H1 (cell line): ENCODE measurements at places on chromosomes 2 and 18. TPM values are rescaled to one million over a fixed set of nuclear protein-coding genes. Genes with fewer than 3 reads are reported as not detected.

Gene ACVR1C
- 0.40 and 0.52 TPM in 2 replicates for total RNA-seq

Gene ESCO1
- total RNA-seq, result 44.6 and 48.3 TPM in 2 replicates

Gene NETO1
- total RNA-seq, result 19.3 and 22.3 TPM in 2 replicates

Gene CRACDL
- 0.07 and 0.50 TPM in 2 replicates for total RNA-seq

Gene GLB1L
- 3.2 and 3.7 TPM in 2 replicates for total RNA-seq

Gene GPR35
- 0.29 TPM in 1 of 2 replicates, not detected in the other for total RNA-seq

Gene ATP6V1B1
- not detected in 2 replicates for total RNA-seq

Gene GLI2
- 46.9 and 49.8 TPM in 2 replicates for total RNA-seq

Gene MAP3K19
- not detected in 2 replicates for total RNA-seq

Gene COL3A1
- 0.07 TPM in 1 of 2 replicates, not detected in the other for total RNA-seq

Gene GBX2
- 0.89 and 1.2 TPM in 2 replicates for total RNA-seq

DNA sequence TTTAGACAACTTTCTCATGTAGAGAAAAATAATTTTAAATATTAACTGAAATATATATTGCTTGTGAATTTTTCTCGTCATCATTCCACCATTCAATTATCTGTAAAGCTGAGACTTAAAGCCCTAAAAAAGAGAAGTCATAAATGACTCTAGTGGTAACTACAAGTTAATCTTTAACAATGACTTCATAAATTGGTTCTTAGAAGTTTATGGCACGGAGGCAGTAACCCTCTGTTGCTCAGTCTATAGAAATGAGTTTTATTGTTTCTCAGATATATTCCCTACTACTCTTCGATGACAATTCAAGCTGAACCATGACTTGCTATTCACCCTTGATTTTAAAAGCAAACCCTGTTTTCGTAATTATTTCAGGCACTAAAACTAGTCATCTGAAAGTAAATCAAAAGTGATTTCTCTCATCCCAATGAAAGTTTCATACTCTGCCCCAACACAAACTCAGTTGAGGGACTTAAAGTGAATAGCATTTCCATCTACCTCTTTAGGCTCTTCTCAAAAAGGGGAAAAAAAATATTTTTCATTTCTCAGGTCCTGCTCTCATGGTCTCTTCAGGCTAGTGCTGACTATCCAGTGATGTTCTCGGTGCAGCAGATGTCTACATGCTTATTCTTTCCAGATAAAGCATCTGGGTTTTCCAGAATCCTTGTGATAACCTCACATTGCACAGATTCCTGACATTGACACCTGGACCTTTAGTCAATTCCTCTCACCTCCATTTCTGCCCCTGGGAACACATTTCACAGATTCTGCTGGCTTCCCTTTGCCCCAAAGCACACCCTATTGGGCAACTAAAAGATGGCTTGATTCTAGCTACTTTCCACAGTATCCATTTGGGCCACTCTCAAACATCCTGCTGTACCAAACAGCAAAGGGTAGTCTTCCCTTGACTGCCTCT, 207.8 kb upstream of the LRATD1 start:
- H3K4me1 ChIP-seq, result no peaks in the 10 kb centered on the region
- H3K4me3 ChIP-seq, result no peak overlapping the region
- DNase-seq, result no peak
- no peaks in the 10 kb centered on the region for H3K36me3 ChIP-seq

- no peaks in the 10 kb centered on the region for H3K4me1 ChIP-seq
- H3K27me3 ChIP-seq, result no peaks in the 10 kb centered on the region
- H3K36me3 ChIP-seq, result no peaks in the 10 kb centered on the region
- no peak for DNase-seq
Measured at GRCh38 chr18:48776641-48777025, 174.1 kb downstream of the SMAD7 start.

DNA sequence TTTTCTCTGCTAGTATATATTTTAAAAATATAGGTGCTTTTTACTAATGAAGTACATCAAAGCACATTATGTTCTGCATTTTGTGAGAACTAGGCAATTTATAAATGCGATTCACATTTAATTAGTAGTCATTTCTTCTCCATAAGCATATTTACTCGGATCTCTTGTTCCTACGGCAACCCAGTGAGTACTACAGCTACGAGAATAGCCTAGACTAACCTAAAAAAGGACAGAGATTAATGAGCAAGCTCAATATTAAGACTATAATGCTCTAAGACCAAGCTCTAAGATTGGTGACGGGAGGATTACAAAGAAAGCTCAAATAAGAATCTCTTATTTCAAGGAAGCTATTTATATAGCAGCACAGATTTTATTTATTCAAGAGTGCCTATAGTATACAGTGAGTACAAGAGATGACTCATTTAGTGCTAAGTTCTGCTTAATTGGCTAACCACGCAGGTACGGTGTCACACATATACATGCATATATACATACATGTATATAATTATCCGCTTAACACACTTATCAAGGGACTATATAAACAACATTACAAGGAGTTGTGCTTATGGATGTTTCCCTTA, 364.7 kb downstream of the GPD2 start:
- DNase-seq, result no peak
- H3K27me3 ChIP-seq, result no peaks in the 10 kb centered on the region
- no peaks in the 10 kb centered on the region for H3K4me1 ChIP-seq
- H3K4me3 ChIP-seq, result no peak overlapping the region

GRCh38 chr2:157790780-157791179, 85.3 kb downstream of the ACVR1 start:
- no peaks in the 10 kb centered on the region for H3K27me3 ChIP-seq
- no peak overlapping the region for H3K27ac ChIP-seq
- H3K4me3 ChIP-seq, result no peak overlapping the region
- H3K36me3 ChIP-seq, result no peaks in the 10 kb centered on the region

DNA sequence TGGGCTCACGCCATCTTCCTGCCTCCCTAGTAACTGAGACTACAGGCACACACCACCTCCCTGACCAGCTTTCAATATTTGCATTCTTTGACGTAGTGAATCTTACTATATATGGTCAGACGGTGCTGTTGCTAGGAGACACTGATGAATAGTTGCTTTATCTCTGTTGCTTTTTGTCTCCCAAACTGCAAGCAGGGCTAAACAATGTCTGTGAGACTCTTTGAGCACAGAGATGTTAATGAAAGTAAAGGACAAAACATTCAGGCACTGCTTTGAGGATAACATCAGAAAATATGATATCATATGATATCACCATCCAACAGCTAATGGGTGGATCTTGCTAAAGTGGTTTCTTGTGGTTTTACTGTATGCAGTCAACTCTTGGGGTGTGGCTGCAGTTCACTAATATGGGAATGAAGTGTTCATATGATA, 43.0 kb downstream of the EMILIN2 start:
- H3K36me3 ChIP-seq, result no peaks in the 10 kb centered on the region
- no peak for DNase-seq
- no peak overlapping the region for H3K27ac ChIP-seq
- H3K4me1 ChIP-seq, result no peaks in the 10 kb centered on the region

DNA sequence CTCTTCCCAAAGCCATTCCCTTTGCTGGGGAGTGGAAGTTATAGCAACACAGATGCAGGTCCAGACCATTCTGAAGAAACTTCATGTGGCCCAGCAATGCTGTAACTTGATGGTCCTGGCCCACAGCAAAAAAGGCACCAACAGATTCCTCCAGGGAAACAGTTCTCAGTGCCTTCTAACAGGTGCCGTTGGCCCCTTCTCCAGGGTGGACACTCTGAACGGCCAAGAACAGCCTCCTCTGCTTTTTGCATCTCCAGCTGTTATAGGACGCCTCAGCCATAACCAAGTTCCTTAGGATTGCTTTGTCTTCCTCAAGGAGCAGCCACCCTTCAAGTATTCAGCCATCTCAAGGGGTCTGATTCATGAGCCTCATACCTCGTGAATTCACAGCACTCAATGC, 38.0 kb downstream of the MARCO start:
- no peak for DNase-seq
- no peak overlapping the region for H3K4me3 ChIP-seq
- H3K36me3 ChIP-seq, result no peaks in the 10 kb centered on the region
- no peaks in the 10 kb centered on the region for H3K4me1 ChIP-seq

DNA sequence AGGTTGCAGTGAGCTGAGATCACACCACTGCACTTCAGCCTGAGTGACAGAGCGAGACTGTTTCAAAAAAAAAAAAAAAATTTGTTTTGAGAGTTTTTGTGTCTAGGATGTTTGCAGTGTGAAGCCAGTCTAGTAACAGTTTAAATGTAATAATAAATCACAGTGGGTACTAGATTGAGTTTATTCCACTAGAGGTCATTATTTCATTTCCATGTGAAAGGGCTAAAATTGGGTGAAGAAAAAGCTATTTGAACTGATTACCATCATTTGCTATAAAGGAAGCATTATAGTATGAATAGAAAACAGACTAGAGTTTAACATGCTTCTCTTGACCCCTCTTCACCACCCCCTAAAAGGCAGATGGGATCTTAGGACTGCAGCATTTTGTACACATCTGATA, 20.3 kb downstream of the SNRPD1 start:
- no peak for DNase-seq
- H3K27ac ChIP-seq, result no peak overlapping the region
- H3K4me3 ChIP-seq, result no peak overlapping the region
- no peaks in the 10 kb centered on the region for H3K27me3 ChIP-seq

- no peak overlapping the region for H3K4me3 ChIP-seq
- no peaks in the 10 kb centered on the region for H3K4me1 ChIP-seq
- no peaks in the 10 kb centered on the region for H3K36me3 ChIP-seq
- no peaks in the 10 kb centered on the region for H3K27me3 ChIP-seq
- H3K27ac ChIP-seq, result no peak overlapping the region
Measured at GRCh38 chr18:42413870-42414269, 458.8 kb downstream of the PIK3C3 start.

GRCh38 chr18:74742573-74743243, 145.0 kb downstream of the ZNF407 start:
- H3K4me3 ChIP-seq, result no peak overlapping the region
- H3K27me3 ChIP-seq, result no peaks in the 10 kb centered on the region
- H3K27ac ChIP-seq, result no peak overlapping the region

- DNase-seq, result no peak
- H3K27me3 ChIP-seq, result no peaks in the 10 kb centered on the region
- H3K36me3 ChIP-seq, result no peaks in the 10 kb centered on the region
- no peaks in the 10 kb centered on the region for H3K4me1 ChIP-seq
Measured at GRCh38 chr2:232137356-232138147, 176.0 kb downstream of the DIS3L2 start.

DNA sequence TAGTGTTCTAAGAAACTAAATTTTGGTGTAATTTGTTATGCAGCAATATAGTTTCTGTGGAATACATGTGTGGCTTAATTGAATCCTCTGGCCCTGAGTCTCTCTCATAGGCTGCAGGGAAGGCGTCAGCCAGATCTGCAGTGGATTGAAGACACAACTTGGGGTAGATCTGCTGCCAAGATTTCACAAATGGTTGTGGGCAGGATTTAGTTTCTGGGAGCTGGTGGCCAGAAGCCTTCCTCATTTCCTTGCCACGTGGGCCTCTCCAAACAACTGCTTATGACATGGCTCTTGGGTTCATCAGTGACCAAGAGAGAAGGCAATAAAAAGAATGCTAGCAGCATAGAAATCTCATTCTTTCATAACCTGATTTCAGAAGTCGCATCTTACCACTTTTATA, 28.2 kb downstream of the CCDC102B start:
- no peaks in the 10 kb centered on the region for H3K4me1 ChIP-seq
- no peaks in the 10 kb centered on the region for H3K27me3 ChIP-seq
- no peak overlapping the region for H3K27ac ChIP-seq
- DNase-seq, result no peak
- H3K36me3 ChIP-seq, result no peaks in the 10 kb centered on the region

- H3K4me1 ChIP-seq, result no peaks in the 10 kb centered on the region
- H3K27me3 ChIP-seq, result no peaks in the 10 kb centered on the region
- H3K36me3 ChIP-seq, result no peaks in the 10 kb centered on the region
- no peak for DNase-seq
Measured at GRCh38 chr2:65974067-65974723, 460.7 kb upstream of the MEIS1 start.

- H3K4me1 ChIP-seq, result no peaks in the 10 kb centered on the region; the same call in 1 of the 2 replicates
- DNase-seq, result no peak
- no peaks in the 10 kb centered on the region for H3K36me3 ChIP-seq
- no peak overlapping the region for H3K27ac ChIP-seq
- H3K4me3 ChIP-seq, result no peak overlapping the region
Measured at GRCh38 chr2:38512211-38512610, 90.5 kb downstream of the HNRNPLL start.

DNA sequence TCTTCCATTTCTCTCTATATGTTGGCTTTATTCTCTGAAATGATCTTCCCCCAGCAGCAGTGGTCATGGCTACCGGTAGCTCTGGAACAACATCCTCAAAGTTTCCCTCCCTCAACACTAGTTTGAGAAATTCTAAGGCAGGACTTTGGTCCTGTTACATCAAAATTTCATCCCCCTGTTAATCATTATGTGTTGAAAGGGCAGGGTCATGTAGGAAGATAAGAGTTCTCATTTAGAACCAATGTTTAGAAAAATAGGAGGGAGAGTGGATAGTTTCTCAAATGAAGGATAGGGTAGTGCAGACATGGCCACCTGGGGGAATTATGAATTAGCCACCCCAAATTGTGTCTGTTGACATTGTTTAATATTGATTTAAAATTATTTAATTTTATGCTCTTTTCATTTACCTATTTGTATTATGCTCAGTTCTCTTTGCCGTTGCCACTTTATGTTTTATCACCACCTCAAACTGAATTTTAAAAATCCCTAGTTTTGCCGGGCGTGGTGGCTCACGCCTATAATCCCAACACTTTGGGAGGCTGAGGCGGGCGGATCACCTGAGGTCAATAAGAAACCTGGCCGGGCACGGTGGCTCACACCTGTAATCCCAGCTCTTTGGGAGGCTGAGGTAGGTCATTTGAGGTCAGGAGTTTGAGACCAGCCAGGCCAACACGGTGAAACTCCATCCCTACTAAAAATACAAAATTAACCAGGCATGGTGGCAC, 22.3 kb downstream of the EML4 start:
- no peaks in the 10 kb centered on the region for H3K36me3 ChIP-seq
- no peaks in the 10 kb centered on the region for H3K27me3 ChIP-seq
- no peaks in the 10 kb centered on the region; the same call in 1 of the 2 replicates for H3K4me1 ChIP-seq
- no peak overlapping the region for H3K27ac ChIP-seq
- no peak for DNase-seq

DNA sequence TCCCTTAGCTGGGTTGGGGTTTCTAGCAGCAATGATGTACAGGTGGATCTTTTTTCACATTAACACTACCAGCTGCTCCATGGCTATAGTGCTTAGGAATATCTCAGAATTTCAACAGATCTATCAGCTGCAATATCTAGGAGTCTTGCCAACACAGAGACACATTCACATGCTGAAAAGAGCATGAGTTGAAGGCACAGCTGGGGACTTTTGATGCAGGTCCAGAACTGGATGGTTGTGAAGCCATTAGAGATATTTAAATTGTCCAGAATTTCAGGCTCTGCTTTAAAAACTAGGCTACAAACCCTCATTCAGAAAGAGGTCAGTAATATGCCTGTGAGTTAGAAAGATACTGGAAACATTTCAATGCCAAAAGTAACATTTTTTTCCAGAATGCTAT, 122.2 kb upstream of the CCDC195 start:
- no peak for DNase-seq
- no peaks in the 10 kb centered on the region for H3K36me3 ChIP-seq
- no peaks in the 10 kb centered on the region for H3K27me3 ChIP-seq
- H3K4me3 ChIP-seq, result no peak overlapping the region

- DNase-seq, result no peak
- peaks cover 81% of the 10 kb centered on the region for H3K27me3 ChIP-seq
- H3K4me1 ChIP-seq, result peaks cover 6% of the 10 kb centered on the region
- no peaks in the 10 kb centered on the region for H3K36me3 ChIP-seq
Measured at GRCh38 chr2:144517866-144518747, 1.8 kb downstream of the ZEB2 start.

GRCh38 chr18:50315100-50315871, 27.8 kb upstream of the CXXC1 start:
- DNase-seq, result no peak
- no peaks in the 10 kb centered on the region for H3K4me1 ChIP-seq
- no peak overlapping the region for H3K27ac ChIP-seq
- no peaks in the 10 kb centered on the region for H3K27me3 ChIP-seq
